ENCODE measurements at places on chromosomes 2 and 18. TPM values are rescaled to one million over a fixed set of nuclear protein-coding genes. Genes with fewer than 3 reads are reported as not detected.

Gene EVA1A
- total RNA-seq: 24.6 TPM

DNA sequence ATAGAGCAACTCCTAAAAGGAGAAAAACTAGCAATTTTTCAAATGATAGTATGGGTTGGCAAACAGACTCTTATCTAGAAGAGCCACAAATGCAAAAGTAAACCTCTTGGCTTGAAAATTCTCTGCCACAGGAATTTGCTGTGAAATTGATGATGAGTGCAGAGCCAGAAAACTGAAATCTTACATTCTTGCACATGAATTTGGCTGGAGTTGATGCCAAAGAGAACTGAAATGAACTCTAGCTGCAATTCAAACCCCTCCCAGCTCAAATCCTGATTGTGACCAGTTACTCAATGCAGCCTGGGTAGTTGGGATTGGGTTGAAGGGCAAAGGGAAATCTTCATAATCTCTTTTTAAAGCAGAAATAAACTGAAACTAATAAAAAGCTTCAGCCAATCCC lies 266.6 kb downstream of the PDE11A start:
- DNase-seq: no peak

- peak; percentile 86 for DNase-seq
These were observed 264.7 kb downstream of the CYP26B1 start for GRCh38 chr2:71882949-71883472.

Gene ANKRD30B
- 26.2 TPM for total RNA-seq

DNA sequence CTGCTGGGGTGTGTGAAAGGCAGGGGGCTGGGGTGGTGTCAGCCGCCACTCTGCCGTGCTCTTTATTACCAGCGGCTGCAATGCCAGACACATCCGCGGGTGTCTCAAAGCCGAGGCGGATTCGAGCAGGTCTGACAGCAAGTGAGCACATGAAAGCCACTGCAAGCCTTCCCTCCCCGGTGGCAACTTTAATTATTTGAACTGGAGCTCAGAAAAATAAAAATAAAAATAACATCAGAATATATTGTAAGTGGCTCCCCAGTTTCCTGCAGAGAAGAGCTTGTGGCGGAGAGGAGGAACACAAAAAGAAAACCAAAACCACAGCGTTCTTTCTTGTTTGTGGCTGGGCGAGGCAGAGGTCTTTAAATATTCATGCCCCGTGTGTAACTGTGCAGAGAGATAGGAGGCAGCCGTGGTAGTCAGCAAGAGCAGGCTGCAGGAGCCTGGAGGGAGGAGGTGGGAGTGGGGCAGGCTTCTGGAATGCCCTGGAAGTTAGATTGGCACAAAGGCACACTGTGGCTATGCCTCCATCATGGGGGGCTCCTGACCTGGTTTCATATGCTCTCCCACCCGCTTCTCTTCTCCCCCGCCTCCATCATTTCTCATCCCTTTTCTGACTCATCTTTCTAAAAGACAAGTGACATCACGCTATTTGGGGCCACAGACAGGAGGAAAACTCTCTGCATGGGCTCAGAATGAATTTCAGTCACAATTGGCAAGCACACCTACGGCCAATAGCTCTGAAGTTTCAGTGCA lies 199.8 kb downstream of the CLIP4 start:
- no peak for DNase-seq

DNA sequence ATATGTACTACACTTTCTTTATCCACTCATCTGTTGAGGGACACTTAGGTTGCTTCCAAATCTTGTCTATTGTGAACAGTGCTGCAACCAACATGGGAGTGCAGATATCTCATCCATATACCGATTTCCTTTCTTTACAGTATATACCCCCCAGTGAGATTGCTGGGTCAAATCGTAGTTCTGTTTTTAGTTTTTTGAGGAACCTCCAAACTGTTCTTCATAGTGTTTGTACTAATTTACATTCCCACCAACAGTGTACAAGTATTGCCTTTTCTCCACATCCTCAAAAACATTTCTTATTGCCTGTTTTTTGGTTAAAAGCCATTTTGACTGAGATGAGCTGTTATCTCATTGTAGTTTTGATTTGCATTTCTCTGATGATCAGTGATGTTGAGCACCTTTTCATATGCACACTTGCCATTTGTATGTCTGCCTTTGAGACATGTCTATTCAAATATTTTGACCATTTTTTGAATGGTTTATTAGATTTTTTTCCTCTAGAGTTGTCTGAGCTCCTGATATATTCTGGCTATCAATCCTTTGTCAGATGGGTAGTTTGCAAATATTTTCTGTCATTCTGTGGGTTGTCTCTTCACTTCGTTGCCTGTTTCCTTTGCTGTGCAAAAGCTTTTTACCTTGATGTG lies 12.2 kb downstream of the PLEK start:
- no peak for DNase-seq

DNA sequence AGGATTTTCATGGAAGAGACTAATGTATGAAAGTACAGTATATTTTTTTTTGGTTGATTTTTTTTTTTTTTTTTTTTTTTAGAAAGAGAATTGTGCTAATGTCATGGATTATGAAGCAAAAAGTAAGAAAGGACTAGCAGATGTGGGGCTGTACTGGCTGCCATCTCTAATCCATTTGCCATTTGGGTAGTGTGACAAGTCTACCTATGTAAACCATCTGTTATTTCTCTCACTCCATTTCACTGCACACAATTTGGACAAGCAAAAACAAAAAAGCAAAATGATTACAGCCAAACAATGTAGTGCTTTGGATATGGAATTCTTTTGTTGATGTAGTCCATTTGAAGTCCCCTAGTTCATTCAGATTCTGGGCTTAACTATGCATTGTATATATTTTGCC lies 1355.4 kb downstream of the LRP1B start:
- DNase-seq: no peak

Gene FBLN7
- total RNA-seq: 2.9 TPM

GRCh38 chr2:375956-376307 lies 88.0 kb upstream of the ALKAL2 start:
- no peak for DNase-seq

Data from A172 (cell line).